ENCODE measurements at places on chromosomes 3 and 15.

- DNase-seq = no peak
These were observed 142.3 kb upstream of the WNT5A start for GRCh38 chr3:55629432-55629831.

GRCh38 chr3:66427951-66428474, 72.8 kb downstream of the LRIG1 start:
- DNase-seq = no peak

- DNase-seq = no peak
These were observed 68.5 kb downstream of the GPR176 start for GRCh38 chr15:39851500-39852092.

GRCh38 chr3:33537133-33537532, 96.9 kb upstream of the UBP1 start:
- no peak for DNase-seq

- peak; percentile 40 for DNase-seq
These were observed at the start of gene MAPKAPK3 for GRCh38 chr3:50617096-50617791. Gene MAPKAPK3 (plus strand): TSS chr3:50617151. CDS start chr3:50617566, 415 bp downstream.

DNA sequence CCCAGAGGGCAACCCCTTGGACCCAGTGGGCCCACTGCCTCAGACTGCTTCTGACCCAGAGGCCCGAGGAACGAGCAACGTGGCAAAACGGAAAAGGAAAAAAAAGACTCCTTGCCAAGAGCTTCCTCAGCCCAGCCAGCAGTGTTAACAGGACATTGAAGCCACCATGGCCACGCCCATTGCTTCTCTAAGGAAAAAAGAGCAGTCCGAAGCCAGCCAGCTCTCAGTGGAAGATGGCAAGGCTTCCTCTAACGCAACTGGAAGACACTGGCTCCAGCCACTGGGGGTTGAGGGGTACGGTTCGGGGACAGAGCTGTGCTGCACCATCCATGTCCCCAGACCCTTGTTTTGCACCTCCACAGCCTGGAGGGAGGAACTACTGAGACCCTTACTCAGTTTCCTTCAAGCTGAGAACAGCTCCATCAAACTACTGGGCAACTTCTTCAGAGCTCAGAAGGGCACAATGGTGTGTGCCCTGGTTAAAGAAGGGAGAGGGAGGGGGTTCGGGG, 10.7 kb downstream of the BMF start:
- no peak for DNase-seq

- no peak for DNase-seq
These were observed 73.6 kb upstream of the MDFIC2 start for GRCh38 chr3:70386043-70386442.

DNA sequence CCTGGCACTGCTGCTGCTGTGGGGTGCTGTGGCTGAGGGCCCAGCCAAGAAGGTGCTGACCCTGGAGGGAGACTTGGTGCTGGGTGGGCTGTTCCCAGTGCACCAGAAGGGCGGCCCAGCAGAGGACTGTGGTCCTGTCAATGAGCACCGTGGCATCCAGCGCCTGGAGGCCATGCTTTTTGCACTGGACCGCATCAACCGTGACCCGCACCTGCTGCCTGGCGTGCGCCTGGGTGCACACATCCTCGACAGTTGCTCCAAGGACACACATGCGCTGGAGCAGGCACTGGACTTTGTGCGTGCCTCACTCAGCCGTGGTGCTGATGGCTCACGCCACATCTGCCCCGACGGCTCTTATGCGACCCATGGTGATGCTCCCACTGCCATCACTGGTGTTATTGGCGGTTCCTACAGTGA, 2.1 kb downstream of the GRM2 start:
- no peak for DNase-seq

DNA sequence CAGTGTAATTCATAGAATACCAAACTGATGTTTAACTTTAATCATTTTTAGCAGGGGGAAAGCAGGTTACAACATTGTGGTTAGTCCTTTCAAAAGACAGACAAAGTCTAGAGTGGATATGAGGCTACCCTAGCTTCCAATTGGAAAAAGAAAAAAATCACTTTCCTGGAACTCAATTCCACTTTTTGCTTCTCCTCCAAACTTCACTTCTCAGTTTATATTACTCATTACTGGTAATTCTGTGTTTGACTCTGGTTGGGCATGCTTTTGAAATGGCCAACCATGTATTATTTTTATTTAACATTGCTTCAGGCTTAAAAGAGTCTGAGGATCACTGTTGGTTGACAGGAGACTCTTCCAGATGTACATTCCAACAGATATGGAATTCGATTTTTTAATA, 84.8 kb downstream of the RAP2B start:
- DNase-seq = no peak

GRCh38 chr15:99718421-99718820, 14.8 kb downstream of the LYSMD4 start:
- no peak for DNase-seq

Data from CD4-positive, alpha-beta T cell treated with Interleukin-1 beta for 1 hour (primary cell).